ENCODE measurements at places on chromosomes 13 and 19. TPM values are rescaled to one million over a fixed set of nuclear protein-coding genes. Genes with fewer than 3 reads are reported as not detected.

PALM3 gene
- 0.30 TPM for total RNA-seq

DNA sequence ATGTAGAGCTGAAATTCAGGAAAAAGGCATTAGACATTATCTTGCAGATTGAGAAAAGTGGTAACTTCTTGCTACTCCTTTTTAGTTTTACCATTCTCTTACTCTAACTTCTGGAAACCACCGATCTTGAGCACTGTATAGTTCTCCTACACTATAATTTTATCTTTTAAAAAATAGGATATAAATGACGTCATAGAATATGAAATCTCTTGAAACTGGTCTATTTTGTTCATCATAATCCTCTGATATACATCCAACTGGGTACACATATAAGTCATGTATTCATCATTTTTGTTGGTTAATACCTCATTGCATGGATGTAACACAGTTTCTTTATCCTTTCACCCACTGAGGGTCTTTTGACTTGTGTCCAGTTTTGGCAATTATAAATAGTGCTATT, 629.9 kb upstream of the PRR20A start:
- no peak for DNase-seq

GRCh38 chr13:48661107-48661506, 7.4 kb downstream of the CYSLTR2 start:
- no peak for DNase-seq

DNA sequence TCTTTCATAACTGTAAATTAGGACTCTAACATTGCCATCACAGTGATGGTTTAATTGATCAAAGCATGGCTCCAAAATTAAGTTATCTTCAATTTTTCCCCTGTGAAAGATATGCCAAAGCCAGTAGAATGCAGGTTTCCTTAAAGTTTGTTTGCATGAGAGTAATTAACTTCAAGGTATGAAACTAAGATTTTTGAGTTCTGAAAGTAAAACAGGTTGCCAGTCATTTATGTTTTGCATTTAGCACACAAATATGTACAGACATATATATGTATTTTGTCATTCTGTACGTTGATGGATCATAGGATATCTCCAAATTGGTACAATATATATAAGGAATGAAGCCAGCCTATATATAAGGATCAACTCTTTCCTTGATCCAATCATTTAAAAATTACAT, 23.6 kb upstream of the NDFIP2 start:
- no peak for DNase-seq

DNA sequence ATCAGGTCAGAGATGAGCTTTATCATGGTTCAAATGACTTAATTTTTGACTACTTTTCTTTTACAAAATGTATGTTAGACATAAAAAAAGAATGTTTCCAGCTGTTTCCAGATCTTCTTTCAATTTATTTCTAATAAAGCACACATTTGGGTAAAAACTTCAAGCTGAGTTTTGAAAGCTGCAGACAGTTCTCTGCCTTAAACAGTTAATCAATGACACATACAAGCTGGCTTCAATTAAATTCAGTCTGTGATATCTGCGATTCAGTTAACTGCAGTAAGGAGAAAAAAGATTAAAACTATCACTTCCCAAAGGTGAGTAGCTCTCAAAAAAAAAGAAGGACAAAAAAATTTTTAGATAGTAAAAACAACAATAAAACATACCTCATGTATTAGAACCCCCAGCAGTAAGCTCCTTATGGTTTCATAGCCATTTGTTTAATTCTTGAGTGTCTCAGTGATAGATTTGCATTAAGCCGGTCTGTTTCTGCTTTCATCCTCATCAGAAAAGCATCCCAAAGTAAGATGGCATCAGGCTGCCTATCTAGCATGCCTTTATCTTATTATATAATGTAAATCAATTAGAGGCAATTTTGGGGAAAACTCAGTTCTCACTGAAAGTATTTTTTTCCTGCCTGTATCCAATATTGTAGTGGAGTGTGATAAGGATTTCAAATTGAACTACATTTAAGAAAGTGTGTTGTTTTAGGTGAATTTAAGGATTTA, 81.8 kb upstream of the STARD13 start:
- no peak for DNase-seq

- DNase-seq = no peak
Measured at GRCh38 chr13:46593398-46593797, 40.4 kb downstream of the LRCH1 start.

DNA sequence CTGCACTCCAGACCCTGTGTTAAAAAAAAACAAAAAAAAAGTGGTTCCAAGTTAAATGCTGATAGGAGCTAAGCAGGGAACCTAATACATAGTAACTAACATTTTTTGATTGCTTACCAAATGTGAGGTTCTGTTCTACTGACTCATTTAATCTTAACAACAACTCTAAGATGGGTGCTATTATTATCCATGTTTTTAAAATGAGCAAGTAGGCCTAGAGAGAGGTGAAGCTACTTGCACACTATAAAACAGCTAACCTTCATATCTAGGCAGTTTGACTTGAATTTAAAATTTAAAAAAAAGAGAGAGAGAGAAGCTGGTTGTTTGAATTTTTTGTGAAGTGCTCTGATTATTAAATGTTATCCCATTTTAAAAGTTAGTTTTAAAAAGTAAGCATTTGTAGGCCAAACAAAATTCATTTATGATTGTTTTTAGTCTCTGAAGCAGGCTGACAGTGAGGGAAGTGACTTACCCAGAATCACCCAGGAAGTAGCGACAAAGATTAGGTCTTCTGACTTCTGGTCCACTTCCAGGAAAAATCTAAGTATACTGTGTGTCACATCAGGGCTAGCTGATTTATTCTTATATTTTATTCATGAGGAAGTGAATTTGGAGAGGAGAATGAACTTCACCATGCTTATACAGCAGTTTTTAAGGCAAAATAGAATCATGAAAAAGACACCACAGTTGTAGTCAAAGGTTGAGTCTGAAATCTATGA, 2.4 kb downstream of the SIGLECL1 start:
- no peak for DNase-seq
